ENCODE measurements at places on chromosomes 12 and 14. TPM values are rescaled to one million over a fixed set of nuclear protein-coding genes. Genes with fewer than 3 reads are reported as not detected.

The ATL1 gene
- 1.5 TPM for total RNA-seq

The CLEC2A gene
- 0.29 TPM for total RNA-seq

GRCh38 chr14:83485591-83485990 lies 1951.9 kb upstream of the SEL1L start:
- no peak overlapping the region for H3K27ac ChIP-seq
- no peak for DNase-seq
- H3K4me1 ChIP-seq: peaks cover 13% of the 10 kb centered on the region
- no peaks in the 10 kb centered on the region for H3K36me3 ChIP-seq

The TCL1B gene
- not detected for total RNA-seq

DNA sequence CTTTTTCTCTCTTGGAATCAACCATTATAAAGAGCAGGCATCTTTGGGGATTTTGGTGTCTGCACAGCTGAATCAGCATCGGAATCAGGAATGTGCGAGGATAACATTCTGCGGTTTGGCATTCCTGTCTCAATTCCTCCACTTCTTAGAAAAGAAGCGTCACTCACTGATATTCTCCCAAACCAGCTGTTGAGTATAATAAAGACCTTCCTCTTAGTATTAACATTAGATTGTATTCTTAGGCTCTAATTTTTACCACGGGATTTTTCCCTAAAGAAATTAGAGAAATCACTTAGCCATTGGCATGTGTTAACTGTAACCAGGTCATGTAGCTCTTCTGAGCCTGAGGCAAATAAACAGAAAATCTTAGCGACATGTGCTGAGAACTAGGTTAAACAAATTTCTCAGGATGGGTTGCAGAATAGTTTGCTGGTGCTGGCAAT lies 128.7 kb downstream of the TMX1 start:
- H3K4me3 ChIP-seq: no peak overlapping the region
- no peaks in the 10 kb centered on the region for H3K27me3 ChIP-seq
- H3K36me3 ChIP-seq: no peaks in the 10 kb centered on the region
- H3K27ac ChIP-seq: peak overlapping the region; percentile 53

The SLC10A1 gene
- total RNA-seq: not detected

GRCh38 chr12:96164951-96165811 lies 29.0 kb upstream of the ELK3 start:
- no peaks in the 10 kb centered on the region for H3K27me3 ChIP-seq
- H3K36me3 ChIP-seq: no peaks in the 10 kb centered on the region
- no peak for DNase-seq
- H3K4me1 ChIP-seq: peaks cover 8% of the 10 kb centered on the region

The ARMH4 gene
- 19.8 TPM for total RNA-seq

DNA sequence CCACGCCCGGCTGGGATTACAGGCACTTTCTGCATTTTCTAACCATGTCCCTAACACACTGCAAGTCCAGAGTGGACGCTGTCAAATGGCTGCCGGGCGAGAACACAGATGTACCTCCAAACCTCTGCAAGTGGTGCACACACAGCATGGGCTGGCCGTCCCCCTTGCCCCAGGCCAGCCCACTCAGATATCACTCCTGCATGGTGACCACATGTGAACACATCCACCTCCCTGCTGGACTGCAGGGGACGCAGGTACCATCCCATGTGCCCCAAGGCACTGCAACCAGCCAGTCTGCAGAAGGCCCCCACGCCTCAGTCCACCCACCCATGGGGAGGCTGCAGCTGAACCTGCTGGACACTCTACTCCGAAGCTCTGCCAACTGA lies 14.0 kb downstream of the BRF1 start:
- peaks cover 2% of the 10 kb centered on the region for H3K4me1 ChIP-seq
- no peaks in the 10 kb centered on the region for H3K27me3 ChIP-seq
- no peak overlapping the region for H3K27ac ChIP-seq

GRCh38 chr12:3632754-3633153 lies 120.2 kb downstream of the CRACR2A start:
- no peak for DNase-seq
- H3K27ac ChIP-seq: no peak overlapping the region
- H3K4me3 ChIP-seq: no peak overlapping the region

DNA sequence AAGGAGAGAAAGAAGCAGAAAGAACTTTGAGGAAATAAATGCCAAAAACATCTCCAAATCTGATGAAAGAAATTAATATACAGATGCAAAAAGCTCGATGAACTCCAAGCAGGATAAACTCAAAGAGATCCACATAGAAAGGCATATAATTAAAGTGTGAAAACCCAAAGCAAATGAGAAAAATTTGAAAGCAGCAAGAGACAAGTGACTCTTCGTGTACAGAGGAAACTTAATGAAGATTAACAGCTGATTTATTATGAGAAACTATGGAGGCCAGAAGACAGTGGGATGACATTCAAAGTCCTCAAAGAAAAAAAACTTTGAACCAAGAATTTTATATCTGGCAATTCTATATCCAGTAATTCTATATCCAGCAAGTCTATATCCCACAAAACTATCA lies 163.0 kb upstream of the TMCC3 start:
- peaks cover 14% of the 10 kb centered on the region for H3K27me3 ChIP-seq
- no peak for DNase-seq
- no peak overlapping the region for H3K4me3 ChIP-seq

GRCh38 chr12:15717940-15718567 lies 71.1 kb downstream of the EPS8 start:
- no peaks in the 10 kb centered on the region for H3K27me3 ChIP-seq
- no peak overlapping the region for H3K27ac ChIP-seq
- H3K36me3 ChIP-seq: no peaks in the 10 kb centered on the region
- no peak for DNase-seq
- H3K4me1 ChIP-seq: peaks cover 30% of the 10 kb centered on the region

DNA sequence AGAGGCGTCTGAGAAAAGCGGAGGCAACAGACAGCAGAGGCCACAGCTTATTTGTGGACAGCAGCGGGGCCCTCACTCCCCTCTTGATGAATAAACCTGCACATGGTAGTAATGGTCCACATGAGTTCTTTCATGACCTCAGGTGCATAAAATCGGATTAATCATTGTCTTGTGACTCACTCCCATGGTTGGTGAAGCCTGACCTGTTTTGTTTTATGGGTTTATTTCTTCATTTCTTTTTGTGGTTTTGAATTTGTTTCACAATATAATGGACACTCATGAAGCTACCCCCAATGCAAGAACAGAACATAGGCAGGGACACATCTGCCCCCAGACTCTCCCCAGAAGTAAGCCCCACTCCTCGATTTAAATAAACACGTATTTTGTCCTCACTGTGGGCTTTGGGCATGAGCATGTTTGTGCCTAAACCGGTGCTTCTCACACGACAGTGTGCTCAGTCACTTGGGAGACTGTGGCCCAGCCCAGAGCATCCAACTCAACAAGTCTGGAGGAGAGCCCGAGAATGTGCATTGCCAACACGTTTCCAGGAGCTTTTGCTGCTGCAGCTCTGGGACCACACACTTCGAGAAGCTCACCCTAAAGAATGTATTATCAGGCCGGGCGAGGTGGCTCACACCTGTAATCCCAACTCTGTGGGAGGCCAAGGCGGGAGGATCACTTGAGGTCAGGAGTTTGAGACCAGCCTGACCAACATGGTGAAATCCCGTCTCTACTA lies 116.1 kb downstream of the SCARB1 start:
- H3K27me3 ChIP-seq: no peaks in the 10 kb centered on the region
- H3K4me3 ChIP-seq: no peak overlapping the region
- H3K27ac ChIP-seq: peak overlapping the region; percentile 8
- no peaks in the 10 kb centered on the region for H3K36me3 ChIP-seq
- DNase-seq: no peak

DNA sequence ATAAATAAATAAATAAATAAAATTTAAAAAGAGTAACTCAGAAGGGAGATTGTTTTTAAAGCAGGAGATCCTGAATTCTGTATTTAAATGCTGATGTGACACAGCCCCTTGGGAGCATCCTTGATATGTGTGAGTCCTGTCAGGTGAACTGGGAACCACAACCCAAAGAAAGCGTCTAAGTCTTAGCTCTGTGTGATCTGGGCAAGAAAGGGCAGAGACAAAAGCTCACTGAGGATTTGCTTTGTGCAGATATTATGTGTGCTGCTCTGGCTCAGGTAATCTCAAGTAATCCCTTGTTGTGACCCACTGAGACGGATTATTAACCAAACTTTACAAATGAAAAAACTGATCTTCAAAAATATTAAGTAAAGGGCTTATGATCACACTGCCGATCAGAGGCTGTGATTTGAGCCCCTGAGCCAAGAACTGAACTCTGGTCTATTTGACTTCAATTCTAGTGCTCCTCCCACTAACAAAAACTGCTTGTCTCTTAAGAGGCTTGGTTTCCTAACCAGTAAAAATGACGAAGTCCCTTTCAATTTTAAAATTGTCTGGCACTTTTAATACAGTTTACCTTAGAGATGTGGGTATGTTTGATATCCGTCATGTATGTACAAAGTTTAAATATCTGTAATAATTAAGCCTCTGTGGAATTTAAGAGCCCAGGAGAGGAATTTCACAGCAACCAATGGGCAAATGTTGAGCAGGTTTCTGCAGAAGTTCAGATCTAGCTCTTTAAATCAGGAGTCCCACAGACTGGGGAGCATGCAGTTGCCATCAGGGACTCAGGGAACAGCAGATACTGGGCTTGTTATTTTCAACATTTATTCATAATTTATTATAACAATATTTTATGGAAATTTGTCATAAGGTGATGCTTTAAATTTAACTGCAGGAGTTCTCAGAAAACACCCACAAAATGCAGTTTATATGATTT lies 46.1 kb downstream of the CPM start:
- no peak for DNase-seq
- H3K4me3 ChIP-seq: no peak overlapping the region
- no peaks in the 10 kb centered on the region for H3K36me3 ChIP-seq
- no peak overlapping the region for H3K27ac ChIP-seq
- no peaks in the 10 kb centered on the region for H3K4me1 ChIP-seq
- H3K27me3 ChIP-seq: no peaks in the 10 kb centered on the region

DNA sequence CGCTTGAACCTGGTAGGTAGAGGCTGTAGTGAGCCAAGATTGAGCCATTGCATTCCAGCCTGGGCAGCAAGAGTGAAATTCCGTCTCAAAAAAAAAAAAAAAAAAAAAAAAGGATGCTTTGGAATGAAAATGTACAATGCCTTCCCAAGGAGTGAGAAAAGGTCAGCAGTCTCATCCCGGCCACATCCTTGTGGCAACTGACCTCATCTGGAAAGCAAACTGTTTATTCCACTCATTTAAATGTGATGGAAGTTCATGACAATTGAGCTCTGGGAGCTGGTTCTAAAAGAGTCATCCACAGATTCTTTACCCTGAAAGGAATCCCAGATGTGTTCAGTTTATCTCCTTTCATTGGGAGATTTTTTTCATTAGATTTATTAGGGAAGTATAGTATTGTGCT lies 19.4 kb upstream of the LIMA1 start:
- H3K36me3 ChIP-seq: no peaks in the 10 kb centered on the region
- peaks cover 2% of the 10 kb centered on the region for H3K4me1 ChIP-seq
- no peak overlapping the region for H3K4me3 ChIP-seq
- no peak overlapping the region for H3K27ac ChIP-seq
- H3K27me3 ChIP-seq: no peaks in the 10 kb centered on the region
- no peak for DNase-seq

DNA sequence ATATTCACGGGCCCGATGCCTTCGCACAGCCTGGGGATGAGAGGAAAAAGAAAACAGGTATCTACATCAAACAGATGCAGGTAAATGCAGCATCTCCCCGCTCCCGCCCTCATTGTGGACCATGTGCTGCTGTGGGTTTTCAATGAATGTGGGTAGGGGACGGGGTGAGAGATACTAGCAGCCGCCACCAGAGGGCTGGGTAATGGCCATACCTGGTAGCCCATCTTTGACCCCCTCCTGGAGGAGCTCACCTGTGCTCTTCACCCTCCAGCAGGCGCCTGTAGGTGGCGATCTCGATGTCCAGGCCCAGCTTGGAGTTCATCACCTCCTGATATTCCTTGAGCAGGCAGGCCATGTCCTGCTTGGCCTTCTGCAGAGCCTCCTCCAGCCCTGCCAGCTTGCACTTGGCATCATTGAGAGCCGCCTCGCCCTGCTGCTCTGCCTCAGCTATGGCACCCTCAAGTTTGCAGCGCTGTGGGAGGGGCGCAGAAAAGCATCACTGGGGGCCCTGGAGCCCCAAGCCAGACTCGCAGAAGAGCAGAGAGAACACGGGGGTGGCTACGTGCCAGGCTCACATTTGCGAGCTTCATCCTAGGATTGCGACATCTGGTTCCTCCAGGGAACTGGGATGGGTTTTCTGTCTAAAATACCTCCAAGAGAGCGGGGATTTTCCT lies 10.2 kb downstream of the KRT82 start:
- DNase-seq: no peak
- no peaks in the 10 kb centered on the region for H3K36me3 ChIP-seq
- H3K4me1 ChIP-seq: peaks cover 5% of the 10 kb centered on the region
- H3K27ac ChIP-seq: no peak overlapping the region
- H3K4me3 ChIP-seq: no peak overlapping the region

DNA sequence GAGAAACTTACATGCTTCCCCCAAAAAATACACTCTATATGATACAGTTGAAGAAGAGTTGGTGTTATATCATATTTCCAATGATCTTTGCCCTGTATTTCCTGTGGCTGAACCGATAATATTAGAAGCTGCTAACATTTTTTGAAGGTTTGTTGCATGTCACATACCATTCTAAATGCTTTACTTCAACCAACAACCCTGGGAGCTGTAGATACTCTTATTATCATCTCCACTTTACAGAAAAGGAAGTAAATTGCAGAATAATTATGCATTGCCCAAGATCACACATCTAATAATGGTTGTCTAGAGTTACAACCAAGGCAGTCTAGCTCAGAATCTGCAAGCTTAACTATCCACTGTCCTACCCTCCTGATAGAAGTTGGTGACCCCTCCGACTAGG lies 182.8 kb downstream of the NUAK1 start:
- no peaks in the 10 kb centered on the region for H3K36me3 ChIP-seq
- DNase-seq: no peak
- H3K4me1 ChIP-seq: peaks cover 17% of the 10 kb centered on the region
- no peak overlapping the region for H3K4me3 ChIP-seq
- H3K27me3 ChIP-seq: no peaks in the 10 kb centered on the region

- H3K4me3 ChIP-seq: no peak overlapping the region
- no peaks in the 10 kb centered on the region for H3K27me3 ChIP-seq
- H3K4me1 ChIP-seq: peaks cover 35% of the 10 kb centered on the region
- H3K36me3 ChIP-seq: no peaks in the 10 kb centered on the region
- H3K27ac ChIP-seq: no peak overlapping the region
- no peak for DNase-seq
These were observed 19.6 kb downstream of the TNFAIP2 start for GRCh38 chr14:103142721-103143302.

The FAM177A1 gene
- total RNA-seq: 48.5 TPM

The LARP4 gene
- 47.4 TPM for total RNA-seq

DNA sequence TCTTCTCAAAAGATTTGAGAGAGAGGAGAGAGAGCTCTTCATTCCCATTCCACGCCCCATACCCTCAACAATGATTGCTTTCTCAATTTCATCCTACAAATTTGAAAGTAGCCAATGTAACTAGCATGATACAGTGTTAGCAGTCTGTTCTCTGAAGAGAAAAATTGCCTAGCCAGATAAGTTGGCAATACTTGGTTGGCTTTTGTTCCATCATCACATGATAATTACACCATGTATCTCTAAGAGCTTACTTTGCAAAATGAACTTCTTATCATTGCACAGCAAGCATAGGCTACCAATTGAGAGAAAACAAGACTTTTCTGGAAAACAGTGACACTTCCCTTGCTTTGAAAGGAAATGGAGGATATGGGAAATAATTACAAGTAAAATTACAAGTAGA lies 68.9 kb downstream of the FSCB start:
- H3K36me3 ChIP-seq: peaks cover 2% of the 10 kb centered on the region
- H3K4me1 ChIP-seq: peaks cover 5% of the 10 kb centered on the region
- DNase-seq: no peak
- no peaks in the 10 kb centered on the region for H3K27me3 ChIP-seq
- H3K27ac ChIP-seq: no peak overlapping the region
- no peak overlapping the region for H3K4me3 ChIP-seq

The LPAR5 gene
- total RNA-seq: 1.3 TPM

The SYCP3 gene
- 0.16 TPM for total RNA-seq

Data from mesothelial cell of epicardium (in vitro differentiated cells).